Activated naive CD4-positive, alpha-beta T cell treated with anti-CD3 and anti-CD28 coated beads, Interleukin-2, amount 50 U/mL, for 16 hours (primary cell): ENCODE measurements at places on chromosomes 16 and 17.
A peak's percentile ranks its signal among the peaks of the same experiment; 100 is the strongest.

GRCh38 chr16:54341892-54342776, 55.5 kb upstream of the IRX3 start:
- DNase-seq, result no peak

GRCh38 chr17:21075739-21076085, 32.9 kb upstream of the USP22 start:
- DNase-seq, result no peak

- DNase-seq, result peak; percentile 85
These were observed at the start of gene CDC42EP4 for GRCh38 chr17:73311781-73312641. TSS of gene CDC42EP4 (minus strand) at chr17:73312001. CDS start at chr17:73286500, 25,501 bp downstream.

GRCh38 chr16:24536671-24537070, 2.7 kb upstream of the RBBP6 start:
- no peak for DNase-seq

DNA sequence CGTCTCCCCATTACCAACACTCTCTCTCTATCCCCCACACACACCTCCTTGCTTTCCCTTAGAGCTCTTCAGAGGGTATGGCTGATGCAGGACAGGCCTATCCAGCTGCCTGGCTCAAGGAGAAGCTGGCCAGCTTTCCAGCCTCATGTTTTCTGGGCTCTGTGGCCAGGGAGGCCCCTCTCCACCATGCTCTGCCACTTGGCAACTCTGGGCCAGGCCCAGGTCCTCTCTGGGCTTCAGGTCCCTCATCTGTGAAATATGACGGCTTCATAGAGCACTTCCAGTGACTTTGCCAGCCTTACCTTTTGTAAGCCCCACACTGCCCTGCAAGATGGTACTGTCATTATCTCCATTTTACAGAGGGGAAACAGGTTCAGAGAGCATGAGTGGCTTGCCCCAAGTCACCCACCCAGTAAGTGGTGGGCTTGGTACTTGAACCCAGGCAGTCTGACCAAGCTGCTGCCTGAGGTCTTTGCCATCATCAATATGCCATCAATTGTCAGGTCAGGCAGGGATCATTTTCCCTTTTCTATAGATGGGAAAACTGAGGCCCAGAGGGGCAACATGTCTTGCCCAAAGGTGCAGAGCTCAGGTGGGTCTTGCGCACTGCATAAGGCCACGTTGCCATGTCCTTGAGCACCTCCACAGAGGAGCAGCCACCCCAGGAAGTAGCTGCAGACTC, 548 bp upstream of the ADGRG5 start:
- no peak for DNase-seq

GRCh38 chr17:72592967-72593325, 472.1 kb downstream of the SOX9 start:
- no peak for DNase-seq

DNA sequence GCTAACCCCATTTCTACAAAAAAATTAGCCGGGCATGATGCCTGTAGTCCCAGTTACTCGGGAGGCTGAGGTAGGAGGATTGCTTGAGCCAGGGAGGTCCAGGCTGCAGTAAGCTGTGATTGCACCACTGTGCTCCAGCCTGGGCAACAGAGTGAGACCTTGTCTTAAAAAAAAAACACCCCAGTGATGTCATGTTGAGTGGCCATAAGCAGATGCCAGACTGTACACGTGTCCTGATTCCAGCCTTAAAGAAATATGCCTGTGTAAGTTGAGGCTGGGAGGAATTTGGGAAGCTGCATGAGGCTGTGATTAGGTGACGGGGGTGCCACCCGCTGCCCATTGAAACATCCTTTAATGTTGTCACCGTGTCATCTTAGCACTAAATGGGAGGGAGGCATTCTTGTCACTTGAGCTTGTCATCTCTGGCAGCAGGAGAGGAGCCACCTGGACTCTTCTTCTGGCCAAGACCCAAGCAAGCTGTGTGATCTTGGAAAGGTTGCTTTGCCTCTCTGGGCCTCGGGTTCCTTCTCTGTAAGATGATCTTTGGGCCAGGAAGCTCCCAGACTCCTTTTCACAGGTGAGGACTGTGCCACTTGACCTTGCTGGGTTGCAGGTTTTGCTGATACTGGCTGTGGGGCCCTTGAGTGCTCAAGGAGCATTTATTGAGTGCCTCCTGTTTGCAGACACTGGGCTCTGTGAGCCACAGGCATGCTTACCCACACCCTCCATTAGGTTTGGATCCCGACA, 98.3 kb upstream of the CIBAR2 start:
- no peak for DNase-seq

- DNase-seq, result no peak
These were observed 10.6 kb downstream of the RMI2 start for GRCh38 chr16:11355862-11356261.

- DNase-seq, result no peak
These were observed 352.5 kb downstream of the NPIPA8 start for GRCh38 chr16:17983847-17984639.

- no peak for DNase-seq
These were observed 23.5 kb downstream of the TBX4 start for GRCh38 chr17:61475726-61476125.

DNA sequence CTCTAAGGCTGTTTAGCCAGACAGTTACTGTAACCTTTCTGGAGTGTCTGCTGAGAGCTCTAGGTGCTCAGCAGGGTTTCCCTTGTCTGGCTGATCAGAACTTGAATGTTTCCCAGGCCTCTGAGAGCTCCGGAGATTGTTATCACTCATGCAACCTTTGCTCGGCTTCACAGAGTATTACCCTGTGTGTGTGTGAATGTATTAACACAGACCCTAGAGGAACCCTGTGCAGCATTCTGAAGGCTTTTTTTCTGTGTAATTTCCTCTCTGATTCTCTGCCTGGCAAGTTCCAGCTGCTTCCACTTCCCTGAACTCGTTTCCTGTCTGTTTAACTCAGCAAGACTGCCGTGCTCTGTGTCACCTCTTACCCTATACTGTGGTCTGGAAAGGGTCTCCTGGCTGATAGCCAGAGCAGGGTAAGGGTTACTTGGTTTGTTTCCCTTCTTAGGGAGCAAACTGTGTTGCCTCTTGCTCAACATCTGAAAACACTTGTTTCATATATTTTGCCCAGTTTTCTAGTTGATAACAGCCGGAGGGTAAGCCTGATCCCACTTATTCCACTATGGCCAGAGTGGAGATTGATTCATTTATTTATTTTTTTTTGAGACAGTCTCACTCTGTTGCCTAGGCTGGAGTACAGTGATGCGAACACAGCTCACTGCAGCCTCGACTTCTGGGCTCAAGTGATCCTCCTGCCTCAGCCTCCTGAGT, 21.7 kb downstream of the PRMT7 start:
- DNase-seq, result no peak

DNA sequence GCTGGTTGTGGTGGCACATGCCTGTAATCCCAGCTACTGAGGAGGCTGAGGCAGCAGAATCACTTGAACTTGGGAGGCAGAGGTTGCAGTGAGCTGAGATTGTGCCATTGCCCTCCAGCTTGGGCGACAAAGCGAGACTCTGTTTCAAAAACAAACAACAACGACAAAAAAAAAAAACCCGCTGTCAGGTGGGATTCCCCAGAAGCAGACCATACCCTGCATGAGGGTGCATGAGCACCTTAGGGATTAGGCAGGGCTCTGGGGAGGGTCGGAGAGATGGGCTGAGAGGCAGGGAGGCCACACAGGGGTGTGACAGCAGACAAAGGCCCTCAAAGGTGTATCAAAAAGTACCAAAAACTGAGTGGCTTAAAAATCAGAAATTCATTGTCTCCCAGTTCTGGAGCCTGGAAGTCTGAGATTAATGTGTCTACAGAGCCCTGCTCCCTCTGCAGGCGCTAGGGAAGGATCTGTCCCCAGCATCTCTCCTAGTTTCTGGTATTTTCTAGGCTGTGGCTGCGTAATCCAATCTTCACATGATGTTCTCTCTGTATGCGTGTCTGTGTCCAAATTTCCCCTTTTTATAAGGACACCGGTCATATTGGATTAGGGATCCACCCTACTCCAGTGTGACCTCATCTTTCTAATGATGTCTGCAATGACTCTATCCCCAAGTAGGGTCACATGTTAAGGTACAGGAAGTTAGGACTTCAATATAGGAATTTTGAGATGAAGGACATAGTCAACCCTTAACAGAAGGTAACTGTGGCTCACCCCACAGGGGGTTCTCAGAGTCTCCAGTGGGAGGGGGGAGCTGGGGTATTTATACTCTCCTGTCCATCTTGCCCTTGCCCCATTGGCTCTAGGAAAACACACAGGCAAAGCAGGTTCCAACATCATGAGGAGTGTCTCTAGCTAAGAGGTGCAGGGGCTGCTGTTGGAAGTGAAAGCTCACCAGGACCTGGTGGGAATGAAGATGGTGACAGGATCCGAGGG, 13.6 kb upstream of the TVP23A start:
- no peak for DNase-seq

- DNase-seq, result peak; percentile 19
These were observed 55.8 kb downstream of the MYH13 start for GRCh38 chr17:10316801-10317542.

GRCh38 chr17:38591759-38592241, 14.0 kb downstream of the SRCIN1 start:
- no peak for DNase-seq

DNA sequence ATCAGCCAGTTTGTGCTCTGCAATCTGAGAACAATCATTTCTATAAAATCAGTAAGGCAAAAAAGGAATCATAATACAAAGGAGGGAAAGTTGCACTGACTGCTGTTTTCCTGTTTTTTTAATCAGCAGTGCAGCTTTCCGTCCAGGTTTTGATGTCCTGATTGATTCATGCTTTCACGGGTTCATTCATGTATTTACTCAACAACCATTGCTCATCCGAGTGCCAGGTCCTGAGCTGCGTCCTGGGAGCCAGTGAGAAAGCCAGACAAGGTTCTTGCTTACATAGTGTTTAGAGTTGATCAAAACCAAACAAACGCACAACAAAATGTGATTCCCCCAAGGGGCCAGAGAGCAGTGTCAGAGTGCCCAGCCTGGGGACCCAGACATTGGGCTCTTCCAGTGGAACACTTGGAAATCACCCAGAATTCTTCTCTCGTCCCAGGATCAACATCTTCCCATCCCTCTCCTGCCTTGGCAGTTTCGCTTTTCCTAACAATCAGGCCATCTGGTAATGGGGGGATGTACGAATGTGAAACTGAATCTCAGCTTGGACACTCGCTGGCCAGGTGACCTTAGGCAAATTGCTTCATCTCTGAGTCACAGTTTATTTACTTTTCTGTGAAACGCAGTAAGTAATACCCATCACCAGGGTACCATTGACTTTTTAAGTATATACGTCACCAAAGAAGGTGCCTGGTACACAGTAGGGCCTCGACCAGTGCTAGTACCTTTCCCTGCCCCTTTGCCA, 13.3 kb upstream of the C1QL1 start:
- no peak for DNase-seq

DNA sequence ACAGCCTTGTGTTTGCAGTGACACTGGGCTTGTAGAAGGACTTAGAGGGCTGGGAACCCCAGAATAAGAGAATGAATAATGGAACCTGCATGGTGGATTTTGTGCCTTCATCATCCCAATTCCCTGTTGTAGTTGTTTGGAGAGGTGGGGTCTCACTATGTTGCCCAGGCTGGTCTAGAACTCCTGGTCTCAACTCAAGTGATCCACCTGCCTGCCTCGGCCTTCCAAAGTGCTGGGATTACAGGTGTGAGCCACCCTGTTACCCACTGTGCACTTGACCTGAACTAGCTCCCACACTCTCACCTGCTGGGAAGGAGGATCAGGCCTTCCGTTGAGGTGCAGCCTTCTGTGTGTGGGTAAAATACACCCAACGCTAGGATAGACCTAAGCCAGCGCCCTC, 55.4 kb downstream of the RAP1GAP2 start:
- DNase-seq, result no peak

DNA sequence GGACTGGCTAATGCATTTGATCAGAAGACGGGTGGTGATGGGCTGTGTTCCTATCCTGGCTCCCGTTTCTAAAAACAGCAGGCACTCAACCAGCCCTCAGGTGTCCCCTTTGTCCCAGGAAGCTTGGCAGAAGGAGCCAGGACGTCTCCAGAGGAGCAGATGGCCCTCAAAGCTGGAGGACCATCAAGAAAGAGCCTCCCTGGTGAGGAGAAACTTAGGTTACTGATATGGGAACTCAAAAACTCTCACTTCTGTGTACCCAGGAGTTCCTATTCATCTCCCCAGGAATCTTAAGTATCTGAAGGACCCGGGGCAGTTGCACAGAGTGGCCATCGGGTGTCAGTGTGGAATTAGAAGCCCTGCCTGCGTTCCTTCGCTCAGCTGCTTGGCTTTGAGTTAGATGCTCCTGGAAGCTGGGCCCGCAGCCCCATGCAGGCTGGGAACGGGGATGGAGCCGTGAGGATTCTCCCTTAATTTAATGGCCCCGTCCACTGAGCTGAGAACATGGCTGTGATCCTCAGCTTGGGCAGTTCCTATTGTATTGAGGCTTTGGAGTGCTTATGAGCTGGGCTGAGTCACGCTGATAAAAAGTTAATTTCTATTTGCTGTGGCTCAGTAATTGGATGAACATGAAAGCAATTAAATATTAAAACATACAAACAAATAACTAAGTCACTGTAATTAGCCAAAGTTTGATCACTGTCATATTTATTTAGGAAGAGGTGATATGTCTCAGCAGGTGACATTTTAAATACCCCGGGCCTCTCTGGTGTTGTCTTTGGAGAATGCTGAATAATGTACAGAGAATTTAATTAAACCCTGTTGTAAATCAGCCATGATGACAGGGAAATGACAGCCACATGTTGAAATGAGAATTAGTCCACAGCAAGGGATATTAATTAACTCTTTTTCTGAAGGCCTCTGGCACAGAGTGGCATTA, 402.1 kb downstream of the SEC14L1 start:
- peak; percentile 61 for DNase-seq

- DNase-seq, result peak; percentile 20
These were observed 18.1 kb upstream of the LCMT1 start for GRCh38 chr16:25093208-25094061.

DNA sequence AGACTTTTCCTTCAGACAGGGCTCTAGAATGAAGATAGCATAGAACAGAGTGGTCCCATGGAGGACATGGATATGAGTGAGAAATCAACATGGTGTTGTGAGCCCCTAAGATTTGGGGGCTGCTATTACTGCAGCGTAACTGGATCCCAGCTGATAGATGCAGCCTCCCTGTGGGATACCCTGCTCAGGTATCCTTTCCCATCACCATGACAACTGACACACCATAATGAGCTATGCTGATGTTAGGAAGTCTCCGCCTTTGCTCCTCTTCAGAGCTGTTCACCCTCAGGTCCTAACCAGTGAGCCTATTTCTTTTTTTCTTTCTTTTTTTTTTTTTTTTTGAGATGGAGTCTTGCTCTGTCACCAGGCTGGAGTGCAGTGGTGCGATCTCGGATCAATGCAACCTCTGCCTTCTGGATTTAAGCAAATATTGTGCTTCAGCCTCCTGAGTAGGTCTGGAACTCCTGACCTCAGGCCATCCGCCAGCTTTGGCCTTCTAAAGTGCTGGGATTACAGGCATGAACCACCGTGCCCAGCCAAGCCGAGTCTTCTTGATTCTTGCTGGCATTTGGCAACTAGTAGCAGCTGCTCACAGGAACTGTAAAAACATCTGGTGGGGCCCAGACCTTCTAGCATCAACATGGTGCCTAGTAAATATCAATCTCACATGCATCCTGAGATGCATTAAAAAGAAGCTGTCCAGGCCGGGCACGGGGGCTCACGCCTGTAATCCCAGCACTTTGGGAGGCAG, 17.1 kb downstream of the STX4 start:
- DNase-seq, result no peak
